ENCODE measurements at places on chromosomes 2 and 18.

DNA sequence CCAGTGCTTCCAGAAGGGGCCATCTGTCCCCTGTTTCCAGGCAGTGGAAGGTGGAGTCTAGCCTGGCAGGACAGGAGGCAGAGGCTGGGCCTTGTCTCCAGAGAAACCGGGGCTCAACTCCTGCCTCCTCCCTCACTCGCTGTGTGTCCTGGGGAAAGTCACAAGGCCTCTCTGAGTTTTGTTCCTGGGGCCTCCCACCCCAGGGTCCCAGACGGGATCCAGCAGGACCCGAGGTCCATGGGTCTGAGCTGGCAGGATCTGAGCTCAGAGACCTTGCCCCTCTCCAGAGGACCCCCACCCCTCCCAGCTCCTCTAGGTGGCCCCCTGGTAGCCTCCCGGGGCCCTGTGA lies 72.2 kb upstream of the TAF1B start:
- no peak for DNase-seq

DNA sequence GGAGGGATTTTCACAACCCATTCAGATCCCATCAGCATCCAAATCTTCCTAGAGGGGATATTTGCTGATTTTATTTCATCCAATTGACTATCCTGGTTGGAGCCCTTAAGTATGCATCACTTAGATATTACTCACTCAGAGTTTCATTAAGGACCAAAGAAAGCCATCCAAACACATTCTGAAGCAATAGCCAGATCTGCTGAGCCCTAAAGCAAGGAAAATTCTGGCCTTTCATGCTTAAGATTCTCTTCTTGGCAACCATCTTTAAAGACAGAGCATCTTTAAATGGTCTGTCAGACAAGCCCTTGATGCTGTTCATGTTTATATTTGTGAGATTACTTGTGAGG lies 40.9 kb upstream of the C1D start:
- DNase-seq: no peak

DNA sequence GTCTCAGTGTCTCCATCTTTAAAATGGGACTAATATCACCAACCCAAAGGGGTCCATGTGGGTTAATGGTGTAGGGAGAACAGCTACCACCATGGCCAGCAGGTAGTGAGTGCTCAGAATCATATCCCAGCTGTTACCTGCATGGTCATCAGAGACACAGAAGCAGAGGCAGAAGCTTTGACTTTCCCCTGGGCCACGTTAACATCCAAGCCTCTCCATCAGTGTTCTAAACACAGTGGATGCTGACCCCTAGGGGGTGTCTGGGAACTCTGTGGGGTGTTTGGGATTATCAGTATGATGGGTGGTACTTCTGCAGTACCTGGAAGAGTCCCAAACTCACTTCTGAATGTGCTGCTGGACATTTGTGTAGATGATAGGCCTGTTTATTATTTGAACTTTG lies 93.6 kb downstream of the GYPC start:
- DNase-seq: no peak

DNA sequence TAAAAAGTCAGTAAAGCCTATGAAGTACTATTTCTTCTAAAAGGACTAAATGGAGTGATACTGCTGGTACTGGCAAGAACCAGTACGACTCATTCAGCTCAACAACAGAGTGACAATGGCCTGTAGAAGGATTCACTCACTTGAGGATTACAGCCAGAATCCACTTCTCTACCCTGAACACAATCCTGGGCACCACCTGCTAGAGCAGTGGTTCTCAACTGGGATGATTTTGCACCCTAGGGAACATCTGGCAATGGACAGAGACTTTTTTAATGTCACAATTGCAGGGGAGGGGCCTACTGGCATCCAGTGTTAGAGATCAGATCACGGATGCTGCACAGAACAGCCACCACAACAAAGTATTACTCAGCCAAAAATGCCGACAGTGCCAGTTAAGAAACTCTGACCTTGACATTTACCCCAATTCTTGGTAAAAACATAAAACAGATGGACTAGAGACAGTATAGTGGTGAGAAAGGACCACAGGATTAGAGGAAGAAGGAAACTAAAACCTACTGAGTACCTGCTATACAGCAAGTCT lies 5.0 kb downstream of the SPIRE1 start:
- DNase-seq: no peak

- DNase-seq: no peak
Measured at GRCh38 chr2:5111581-5111980, 580.6 kb upstream of the SOX11 start.

DNA sequence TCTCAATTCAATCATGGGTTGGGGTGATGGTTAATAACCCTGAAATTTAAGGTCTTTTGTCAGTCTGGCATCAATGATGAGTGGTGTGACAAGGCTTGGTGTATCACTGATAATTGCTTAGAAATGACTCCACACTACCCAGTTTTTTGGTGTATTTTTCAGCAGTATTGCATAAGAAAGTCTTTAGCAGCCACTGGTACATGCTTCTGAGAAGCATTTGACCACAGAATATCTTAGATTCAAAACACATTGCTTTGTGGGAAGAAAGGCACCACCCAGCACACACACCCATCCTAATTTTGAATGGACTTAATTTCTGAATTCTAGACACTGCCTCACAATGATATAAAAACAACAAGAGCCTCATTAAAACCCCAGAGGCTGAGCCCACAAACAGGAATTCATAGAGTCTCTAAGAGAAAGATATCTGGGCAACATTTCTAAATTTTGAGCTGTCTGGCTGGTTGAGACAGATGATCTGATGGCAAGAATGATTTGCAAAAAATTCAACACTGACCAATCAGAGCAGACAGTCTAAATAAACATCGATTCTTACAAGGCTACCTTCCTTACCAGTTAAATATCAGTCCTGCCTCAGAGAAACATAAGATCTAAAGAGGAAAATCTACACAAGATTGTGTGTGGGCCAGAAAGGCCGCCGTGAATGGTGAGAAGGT lies 114.7 kb upstream of the CYP1B1 start:
- DNase-seq: no peak

DNA sequence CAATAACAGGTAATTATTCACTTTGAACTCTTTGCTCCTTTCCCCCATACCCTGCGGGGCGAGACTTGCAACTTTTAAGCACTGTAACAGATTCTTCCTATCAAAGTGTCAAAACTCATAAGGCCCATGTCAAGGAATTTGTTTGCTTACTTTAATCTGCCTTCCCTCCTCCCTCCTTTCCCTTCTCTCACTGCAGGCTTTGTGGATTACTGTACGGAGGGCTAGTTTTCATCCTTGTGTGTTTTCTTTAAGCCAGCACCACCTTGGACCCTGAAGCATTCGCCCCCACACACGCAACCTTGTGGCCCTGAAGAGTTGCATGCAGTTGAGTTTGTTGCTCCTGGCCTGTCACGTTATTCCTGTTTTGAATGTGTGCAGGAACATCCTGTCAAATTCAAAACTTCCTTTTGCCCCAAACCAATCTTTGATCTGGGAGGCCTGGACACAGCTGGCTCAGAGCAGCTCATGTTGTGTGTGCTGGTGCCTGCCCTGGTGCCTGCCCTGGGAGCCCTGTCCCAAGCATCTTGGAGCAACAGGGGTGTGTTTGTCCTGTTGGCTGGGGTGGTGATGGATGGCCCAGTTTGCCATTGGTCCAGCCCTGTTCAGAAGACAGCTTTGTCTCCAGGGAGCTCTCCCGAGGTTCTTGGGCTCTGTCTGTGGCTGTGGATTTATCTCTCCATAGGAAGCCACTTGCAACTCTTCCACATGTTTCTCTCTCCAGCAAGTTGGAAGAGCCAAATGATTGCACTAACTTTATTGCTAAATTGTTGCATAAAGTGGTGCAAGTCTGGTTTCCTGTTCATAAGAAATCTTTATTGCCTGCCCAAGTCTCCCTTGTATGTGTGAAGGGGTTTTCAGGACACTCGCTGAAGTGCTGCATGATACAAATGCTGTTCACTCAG lies 199.6 kb downstream of the VAPA start:
- no peak for DNase-seq

Measured in effector memory CD4-positive, alpha-beta T cell (primary cell).